ENCODE measurements at places on chromosomes 12 and 14.

DNA sequence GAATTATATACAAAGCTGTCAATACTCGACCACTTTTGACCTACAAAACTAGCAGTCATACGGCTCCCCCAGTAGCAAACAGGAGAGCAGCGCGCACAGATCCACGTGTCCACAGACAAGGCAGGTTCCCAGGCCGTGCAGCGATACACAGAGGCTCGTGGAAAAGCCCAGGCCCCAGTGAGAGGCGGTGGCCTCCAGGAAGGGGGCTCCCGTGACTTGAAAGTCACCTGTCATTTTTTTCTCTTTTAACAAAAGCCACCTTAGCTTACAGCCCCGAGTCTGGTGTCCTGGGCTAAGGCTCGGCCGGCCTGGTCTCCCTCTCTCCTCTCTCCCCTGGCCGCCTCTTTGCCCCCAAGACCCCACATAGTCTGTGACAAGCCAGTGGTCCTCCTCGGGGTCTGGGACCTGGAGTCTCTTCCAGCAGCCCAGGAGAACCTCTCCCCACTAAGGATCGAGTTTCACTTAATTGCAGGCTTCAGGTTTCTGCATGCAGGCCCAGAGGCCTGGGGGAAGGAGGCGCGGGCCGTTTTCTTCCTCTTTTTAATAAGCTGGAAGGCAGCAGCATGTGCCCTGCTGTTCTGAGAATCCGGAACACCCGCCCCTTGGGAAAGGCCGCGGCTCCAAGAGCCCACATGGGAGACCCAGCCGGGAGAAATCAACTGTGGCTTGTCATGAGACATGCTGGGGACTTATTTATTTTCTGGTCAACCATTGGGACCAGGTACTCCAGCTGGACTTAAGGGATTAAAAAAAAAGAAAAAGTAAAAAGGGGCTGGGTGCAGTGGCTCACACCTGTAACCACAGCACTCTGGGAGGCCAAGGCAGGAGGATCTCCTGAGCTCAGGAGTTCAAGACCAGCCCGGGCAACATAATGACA lies 15.9 kb downstream of the NCOR2 start:
- DNase-seq, result peak; percentile 78

- DNase-seq, result no peak
These were observed 171.6 kb downstream of the PPM1H start for GRCh38 chr12:62763312-62763711.

DNA sequence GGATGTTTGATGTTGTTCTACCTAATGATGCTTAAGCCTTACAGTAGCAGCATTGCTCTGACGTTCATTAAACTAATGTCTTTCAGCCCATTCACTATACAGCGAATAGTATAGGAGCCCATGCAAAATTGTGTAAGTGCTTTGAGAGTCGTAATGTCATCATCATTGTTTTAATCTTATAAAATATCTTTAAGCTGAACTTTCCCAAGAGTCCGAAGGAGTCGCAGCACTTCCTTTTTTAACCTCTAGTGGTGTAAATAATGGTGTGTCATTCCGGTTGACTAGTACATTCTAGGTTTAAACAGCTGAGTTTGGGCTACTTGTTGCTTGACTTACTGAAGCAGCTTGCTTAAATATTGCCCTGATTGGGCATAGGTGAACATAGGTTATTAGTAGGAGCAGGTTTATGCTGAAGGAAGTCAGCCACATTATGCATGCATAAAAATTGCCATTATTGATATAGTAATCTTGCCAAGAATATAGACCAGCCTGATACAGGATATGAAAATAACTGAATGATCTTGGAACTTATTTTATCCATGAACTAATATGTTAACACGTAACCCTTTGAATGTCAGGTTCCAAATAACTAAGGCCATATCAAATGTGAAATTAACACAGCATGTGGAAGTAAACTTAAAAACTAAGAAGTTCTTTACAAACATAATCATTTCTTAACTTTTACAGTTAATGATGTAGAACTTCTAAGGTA lies 2.6 kb downstream of the WNK1 start:
- peak; percentile 40 for DNase-seq

DNA sequence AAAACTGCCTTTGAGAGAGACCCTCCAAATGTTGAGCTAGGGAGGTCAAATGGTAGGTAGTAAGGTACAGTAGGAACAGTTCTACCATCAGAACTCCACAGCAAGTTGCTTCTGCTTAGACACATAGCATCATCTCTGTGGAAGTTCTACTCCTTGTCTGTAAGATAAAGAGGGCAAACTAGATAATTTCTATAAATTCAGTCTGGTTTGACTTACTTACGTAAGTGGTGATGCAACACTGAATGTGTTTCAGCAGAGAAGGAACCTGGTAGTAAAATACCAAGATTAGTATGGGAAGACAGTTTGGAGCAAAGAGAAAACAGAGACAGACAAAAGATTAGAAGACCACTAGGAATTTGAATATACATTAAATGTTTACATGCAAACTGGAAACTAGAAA lies 42.0 kb downstream of the KITLG start:
- DNase-seq, result no peak

DNA sequence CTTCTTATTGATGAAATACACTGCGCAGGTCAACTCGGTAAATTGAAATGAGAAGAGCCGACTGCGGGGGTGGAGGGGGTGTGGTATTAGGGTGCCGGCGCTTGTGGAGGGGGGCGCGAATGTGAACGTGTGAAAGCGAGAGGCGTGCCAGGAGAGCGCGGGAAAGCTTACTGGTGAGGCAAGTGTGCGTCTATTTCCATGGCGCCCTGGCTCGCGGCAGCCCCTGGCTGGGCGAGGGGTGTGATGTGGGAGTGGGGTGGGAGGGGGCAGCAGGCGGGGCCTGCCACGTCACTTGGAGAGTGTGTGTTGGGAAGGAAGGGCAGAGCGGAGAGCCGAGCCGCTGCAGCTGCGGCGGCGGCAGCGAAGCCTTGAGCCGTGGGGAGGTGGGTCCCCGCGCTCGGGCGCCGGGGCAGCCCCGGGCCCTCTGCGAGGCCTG lies 88.8 kb downstream of the GALNT8 start:
- DNase-seq, result peak; percentile 86

DNA sequence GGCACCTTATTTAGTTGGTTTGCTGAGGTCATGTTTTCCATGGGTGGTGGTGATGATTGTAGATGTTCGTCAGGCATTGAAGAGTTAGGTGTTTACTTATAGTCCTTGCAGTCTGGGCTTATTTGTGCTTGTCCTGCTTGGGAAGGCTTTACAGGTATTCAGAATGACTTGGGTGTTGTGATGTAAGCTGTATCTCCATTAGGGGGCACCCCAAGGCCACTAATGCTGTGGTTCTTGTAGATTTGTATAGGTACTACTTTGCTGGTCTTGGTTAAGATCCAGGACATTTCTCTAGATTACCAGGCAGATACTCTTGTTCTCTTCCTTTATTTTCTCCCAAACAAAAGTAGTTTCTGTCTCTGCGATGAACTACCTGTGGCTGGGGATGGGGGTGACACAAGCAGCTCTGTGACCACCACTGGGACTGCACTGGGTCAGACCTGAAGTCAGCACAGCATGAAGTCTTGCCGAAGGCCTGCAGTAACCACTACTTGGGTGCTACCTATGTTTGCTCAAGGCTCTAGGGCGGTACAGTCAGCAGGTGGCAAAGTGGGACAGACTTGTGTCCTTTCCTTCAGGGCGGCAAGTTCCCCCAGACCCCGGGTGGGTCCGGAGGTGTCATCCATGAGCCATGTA lies 35.8 kb upstream of the FBXO33 start:
- DNase-seq, result no peak

DNA sequence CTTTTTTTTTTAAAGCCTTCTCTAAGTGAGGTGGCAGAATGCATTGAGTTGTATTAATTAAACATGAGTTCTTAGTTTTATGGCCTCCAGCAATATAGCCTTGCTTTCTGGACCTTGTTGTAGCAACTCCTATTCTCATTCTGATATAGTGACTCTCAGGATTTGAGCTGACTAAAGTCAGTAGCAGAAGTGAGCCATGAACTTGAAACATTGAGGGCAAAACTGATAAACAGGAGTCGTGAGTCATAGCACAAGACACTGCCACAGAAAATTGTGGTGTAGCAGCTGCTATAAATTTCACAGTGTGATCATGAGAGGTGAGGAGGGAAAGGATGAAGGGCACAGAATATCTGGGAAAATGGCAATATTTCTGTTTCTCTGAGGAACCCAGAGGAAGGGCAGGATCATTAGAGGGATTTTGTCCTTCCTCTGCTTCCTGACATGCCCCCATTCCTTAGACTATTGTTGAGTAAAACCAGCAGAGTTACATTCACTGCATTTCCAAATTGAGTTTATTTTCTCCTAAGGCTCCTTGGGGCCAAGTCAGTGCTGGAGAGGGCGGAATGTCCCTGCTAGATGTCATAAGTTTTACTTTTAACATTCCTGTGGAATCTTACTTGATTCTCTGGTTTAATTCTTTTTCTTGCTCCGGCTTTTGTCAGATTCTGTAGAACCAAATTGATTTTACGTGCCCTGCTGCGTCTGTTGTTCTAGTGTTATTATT lies 7.5 kb downstream of the KLRG1 start:
- no peak for DNase-seq

GRCh38 chr14:49754570-49755097 lies 13.3 kb upstream of the KLHDC2 start:
- no peak for DNase-seq

- DNase-seq, result no peak
These were observed 16.8 kb downstream of the FOXN4 start for GRCh38 chr12:109292342-109292711.

DNA sequence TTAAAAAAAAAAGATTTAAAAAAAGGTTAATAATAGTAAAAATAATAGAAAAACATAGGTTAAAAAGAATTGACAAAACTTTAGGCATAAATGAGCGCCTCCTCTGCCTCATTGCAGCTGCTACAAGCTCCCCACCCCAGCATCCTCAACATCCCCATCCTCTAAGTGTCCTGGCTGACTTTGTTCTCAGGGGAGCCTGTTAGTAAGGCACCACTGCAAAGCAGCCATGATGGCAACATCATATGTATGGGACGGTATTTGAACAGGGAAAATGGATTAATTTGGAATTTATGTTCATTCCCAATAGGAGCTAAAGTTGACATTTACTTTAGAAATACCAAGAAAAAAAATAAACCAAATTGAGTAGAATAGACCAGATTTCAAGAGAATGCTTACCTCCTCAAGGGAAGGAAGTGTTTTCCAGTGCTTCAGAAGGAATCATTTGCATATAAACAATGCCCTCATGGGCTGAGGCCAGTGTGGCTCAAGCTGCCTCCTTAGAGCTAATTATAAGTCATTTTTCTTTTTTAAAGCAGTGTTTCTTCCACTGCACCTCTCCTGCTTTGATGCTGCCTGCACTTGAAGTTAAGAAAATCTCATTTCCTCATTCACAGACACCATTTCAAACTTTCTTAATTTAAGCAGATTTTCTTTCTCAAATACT lies 59.6 kb downstream of the DACT1 start:
- no peak for DNase-seq

GRCh38 chr14:104665114-104665656 lies 24.2 kb upstream of the INF2 start:
- DNase-seq, result peak; percentile 59

DNA sequence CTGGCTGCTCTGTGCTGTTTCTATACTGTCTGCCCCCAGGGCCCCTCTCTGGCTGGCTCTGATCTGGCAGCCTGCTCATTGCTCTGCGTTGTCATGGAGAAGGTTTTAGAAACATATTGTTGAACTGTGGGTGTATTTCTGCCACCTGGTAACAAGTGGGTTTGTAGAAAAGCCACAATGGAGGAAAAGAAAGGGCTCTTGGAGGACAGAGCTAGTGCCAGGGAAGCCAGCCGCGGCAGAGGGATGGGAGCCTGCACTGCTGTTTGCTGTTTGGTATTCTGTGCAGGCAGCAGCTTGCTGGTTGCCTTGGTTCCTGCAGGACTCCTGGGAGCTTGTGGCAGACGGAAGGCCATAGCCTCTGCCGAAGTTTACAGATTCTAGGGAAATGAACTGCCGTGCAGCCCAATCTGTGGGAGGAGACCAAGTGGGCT lies 15.1 kb downstream of the CCDC177 start:
- peak; percentile 66 for DNase-seq

DNA sequence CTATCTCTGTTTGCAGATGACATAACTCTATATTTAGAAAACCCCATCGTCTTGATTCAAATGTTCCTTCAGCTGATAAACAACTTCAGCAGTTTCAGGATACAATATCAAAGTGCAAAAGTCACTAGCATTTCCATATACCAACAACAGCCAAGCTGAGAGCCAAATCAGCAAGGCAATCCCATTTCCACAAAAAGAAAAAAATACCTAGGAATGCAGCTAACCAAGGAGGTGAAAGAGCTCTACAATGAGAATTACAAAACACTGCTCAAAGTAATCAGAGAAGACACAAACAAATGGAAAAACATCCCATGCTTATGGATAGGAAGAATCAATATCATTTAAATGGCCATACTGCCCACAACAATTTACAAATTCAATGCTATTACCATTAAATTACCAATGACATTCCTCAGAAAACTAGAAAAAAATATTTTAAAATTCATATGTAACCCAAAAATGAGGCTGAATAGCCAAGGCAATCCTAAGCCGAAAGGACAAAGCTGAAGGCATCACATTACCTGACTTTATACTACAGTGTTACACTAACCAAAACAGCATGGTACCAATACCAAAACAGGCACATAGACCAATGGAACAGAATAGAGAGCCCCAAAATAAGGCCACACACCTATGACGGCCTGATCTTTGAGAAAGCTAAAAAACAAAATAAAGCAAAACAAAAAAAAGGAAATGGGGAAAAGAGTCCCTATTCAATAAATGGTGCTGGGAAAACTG lies 901.7 kb downstream of the LRFN5 start:
- no peak for DNase-seq

DNA sequence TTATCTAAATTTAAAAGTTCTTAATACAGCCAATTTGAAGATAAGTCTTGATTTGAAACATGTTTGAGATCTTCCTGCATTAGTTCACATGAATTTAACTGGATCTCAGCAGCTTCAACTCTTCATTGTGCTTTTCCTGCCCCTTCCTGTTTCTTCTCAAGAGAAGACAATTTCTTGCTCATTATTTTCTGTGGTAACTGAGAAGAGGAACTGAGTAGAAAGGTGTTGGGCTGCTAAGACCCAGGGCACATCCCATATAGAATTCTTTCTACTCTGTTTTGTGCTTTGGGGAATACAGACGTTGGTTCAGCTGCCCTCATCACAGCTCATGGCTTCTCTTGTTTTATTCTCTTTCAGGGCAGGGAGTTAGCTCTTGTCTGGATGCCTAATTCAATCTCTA lies 110.2 kb downstream of the SNAPC1 start:
- no peak for DNase-seq

- DNase-seq, result peak; percentile 88
These were observed 8.7 kb downstream of the TMEM119 start for GRCh38 chr12:108589028-108589839.

DNA sequence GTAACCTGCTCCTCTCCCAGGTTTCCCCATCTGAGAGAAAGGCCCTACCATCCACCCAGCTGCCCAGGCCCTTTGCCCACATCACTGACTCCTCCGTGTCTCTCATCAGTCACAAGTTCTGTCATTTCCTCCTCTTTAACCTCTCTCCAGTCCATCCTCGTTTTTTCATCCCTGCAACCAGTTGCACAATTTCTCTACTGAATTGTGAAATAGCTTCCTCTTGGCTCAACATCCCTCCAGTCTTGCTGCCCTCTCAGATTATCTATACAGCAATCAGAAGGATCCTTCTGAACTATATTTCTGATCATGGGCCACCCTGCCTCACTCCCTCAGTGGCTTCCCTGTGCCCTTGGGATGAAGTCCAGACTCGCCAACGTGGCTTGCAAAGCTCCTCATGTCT lies 6.8 kb downstream of the FAM161B start:
- no peak for DNase-seq

Data from tongue (tissue), 3 donors.